ENCODE measurements at places on chromosomes 13 and 19.
A peak's percentile ranks its signal among the peaks of the same experiment; 100 is the strongest.

DNA sequence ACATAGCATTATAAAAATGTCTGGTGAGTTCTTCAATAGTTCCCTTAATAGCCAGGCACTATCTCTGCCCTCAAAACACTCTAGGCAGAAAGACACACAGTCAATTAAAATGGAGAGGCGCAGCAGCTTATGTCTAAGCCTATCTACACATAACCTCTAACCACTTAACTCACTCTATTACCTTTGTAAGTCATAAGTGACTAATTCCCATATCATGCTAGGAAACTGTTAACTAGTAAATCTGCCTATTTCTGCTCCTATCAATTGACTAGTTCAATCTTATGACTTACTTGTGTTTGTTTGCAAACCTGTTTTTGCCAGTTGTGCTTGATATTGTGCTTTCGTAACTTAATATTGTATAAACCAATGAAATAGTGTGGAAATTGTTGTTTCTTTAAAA is 3.2 kb downstream of the CCDC122 start:
- DNase-seq, result no peak

DNA sequence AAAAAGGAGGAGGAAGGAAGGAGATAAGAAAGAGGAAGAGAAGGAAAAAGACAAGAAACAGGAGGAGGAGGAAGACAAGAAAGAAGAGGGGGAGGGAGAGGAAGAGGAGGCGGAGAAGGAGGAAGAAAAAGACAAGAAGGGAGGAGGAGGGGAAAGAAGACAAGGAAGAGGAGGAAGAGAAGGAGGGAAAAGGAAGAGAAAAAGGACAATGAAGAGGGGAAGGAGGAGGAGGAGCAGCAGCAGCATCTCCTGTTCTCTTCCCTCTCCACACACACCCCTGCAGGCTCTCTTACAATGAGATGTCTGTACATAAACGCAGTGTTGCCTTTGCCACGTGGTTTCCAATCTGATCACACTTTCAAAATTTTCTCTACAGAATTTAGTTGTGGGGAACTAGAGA is 66.6 kb downstream of the RUBCNL start:
- DNase-seq, result no peak

DNA sequence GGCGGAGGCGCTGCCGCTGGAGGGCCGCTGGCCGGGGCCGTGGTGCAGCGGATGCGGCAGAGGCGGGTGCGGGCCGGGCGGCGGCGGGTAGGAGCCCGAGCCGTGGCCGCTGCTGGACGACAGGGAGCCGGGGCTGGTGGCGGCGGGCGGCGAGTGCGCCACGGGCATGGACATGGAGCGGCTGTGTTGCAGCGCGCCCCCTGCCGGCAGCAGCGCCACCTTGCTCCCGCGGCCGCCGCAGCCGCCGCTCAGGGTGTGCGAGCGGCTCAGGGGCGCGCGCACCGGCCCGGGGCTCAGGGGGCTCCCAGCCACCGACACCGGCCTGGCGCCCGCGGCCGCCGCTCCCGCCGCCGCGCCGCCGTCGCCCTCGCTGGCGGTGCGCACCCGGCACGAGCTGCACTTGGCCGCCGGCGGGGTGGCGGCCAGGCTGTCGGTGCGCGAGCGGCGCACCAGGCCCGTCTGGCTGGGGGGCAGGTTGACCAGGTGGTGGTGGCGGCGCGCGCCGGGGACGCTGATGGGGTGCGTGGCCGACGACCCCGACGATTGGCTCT is 1.7 kb downstream of the IRS2 start:
- peak; percentile 19 for DNase-seq

DNA sequence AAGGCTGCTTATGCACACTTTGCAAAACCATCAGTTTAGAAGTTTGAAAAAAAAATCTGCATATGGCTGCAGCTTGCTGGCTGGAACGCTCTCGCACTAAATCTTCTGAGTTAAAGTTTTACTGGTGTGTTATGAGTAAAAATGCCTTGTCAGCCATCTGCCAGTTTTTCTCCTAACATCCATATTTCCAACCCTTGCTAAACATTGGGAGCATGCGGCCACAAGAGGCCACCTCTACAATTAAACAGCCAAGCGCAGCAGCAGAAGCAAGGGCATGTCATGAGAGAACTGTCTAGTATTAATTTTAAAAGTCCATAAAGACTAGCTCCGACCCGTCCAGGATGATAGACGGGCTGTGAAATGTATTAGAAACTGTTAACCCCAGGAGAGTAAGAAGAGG is 248.3 kb downstream of the TSHZ3 start:
- no peak for DNase-seq
